A549 treated with dexamethasone at 1 μM for 4 hours (cell line): ENCODE measurements at places on chromosomes 7 and 10. TPM values are rescaled to one million over a fixed set of nuclear protein-coding genes. Genes with fewer than 3 reads are reported as not detected.

Gene NEURL1
- 0.55 to 0.88 TPM (median 0.73 TPM) in 5 replicates for total RNA-seq

Gene EGR2
- total RNA-seq, result 0.21 to 0.50 TPM (median 0.38 TPM) in 5 replicates

Gene RBM20
- 3.6 to 4.9 TPM (median 4.0 TPM) in 5 replicates for total RNA-seq

Gene WNT16
- 1.6 to 2.6 TPM (median 2.0 TPM) in 5 replicates for total RNA-seq

Gene FAM171A1
- 20.1 to 24.9 TPM (median 23.1 TPM) in 5 replicates for total RNA-seq

Gene OR2A12
- not detected in 5 replicates for total RNA-seq

Gene FKBP6
- total RNA-seq, result not detected in 5 replicates

Gene C10orf62
- 0.07 to 0.20 TPM (median 0.11 TPM) in 4 of 5 replicates, not detected in the other for total RNA-seq

Gene IFIT3
- 3.1 to 4.3 TPM (median 4.1 TPM) in 5 replicates for total RNA-seq

Gene MSMB
- total RNA-seq, result 0.46 TPM in 1 of 5 replicates, not detected in the others

Gene C1QL3
- 0.05 TPM in 1 of 5 replicates, not detected in the others for total RNA-seq

Gene SUN3
- 0.13 to 0.16 TPM in 2 of 5 replicates, not detected in the others for total RNA-seq

Gene IMMP2L
- 14.3 to 22.4 TPM (median 21.1 TPM) in 5 replicates for total RNA-seq
